Kidney tubule cell (primary cell): ENCODE measurements at places on chromosomes 13 and 19.

DNA sequence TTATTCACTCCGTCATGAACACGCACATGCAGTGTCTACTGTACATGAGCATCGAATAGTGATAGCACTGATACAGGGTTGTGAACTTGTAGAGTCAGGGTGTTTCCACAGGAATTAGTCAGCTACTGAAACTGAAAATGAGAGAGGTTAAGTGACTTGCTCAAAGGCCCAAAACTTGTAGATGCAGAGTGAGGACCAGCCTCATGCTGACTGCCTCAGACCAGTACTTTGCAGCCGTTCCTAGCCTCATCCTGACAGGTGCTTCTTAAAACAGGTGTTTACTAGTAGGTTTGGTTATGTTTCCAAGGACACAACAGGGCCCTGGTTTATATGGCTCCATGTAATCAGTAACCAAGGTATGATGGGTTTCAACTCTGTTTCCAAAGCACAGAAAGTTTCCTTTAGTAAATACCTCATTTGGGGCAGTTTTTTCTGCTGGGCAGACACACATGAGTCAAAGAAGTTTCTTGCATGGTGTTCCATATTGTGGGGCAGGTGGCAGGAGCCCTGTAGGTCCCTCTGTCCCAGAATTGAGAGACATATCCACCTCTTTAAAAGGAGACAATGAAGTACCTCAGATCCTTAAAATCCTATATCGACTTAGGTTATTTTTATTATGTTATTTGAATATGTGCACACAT lies 16.0 kb downstream of the FGF9 start:
- peak; percentile 60 for DNase-seq

DNA sequence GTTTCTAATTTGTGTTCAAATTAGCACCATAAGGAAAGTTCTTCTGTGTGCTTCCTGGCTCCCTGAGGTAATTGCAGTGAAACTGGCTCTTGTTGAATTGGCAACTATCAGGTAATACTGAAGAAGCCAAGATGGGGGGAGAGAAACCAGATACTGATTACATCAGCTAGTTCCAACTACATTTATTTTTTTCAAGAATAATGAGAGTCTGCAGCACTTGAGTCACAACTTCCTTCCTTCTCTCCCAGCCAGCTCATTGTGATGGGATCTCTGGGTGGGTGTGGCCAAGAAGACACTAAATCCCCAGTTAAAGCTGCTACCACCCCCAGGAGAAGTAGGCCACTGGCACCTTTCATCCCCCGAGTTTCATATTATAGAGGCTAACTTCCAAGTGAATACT lies 100.7 kb upstream of the RXFP2 start:
- peak; percentile 15 for DNase-seq

- peak; percentile 4 for DNase-seq
Observed at GRCh38 chr13:20825477-20825875, 51.7 kb upstream of the EEF1AKMT1 start.

GRCh38 chr19:455851-456546 lies 4.8 kb downstream of the SHC2 start:
- DNase-seq, result no peak

DNA sequence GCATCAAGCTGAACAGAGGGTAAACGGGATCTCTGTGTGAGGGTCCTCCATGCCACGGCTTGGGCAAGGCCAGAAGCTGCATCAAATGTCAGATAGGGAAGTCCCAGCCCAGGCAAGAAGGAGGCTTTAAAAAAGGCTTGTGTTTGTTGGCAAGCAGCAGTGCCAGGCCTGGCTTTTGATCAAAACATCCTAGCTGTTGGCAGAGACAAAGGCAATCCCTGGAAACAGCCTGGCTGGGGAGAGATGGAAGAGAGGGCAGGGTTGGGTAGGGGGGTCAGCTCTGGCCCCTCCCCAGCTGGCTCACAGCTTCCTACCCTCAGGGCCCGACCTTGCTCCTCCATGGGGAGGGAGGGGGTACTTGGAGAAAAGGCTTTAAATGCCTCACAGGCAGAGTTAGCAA lies 61.8 kb upstream of the KCTD15 start:
- DNase-seq, result no peak

DNA sequence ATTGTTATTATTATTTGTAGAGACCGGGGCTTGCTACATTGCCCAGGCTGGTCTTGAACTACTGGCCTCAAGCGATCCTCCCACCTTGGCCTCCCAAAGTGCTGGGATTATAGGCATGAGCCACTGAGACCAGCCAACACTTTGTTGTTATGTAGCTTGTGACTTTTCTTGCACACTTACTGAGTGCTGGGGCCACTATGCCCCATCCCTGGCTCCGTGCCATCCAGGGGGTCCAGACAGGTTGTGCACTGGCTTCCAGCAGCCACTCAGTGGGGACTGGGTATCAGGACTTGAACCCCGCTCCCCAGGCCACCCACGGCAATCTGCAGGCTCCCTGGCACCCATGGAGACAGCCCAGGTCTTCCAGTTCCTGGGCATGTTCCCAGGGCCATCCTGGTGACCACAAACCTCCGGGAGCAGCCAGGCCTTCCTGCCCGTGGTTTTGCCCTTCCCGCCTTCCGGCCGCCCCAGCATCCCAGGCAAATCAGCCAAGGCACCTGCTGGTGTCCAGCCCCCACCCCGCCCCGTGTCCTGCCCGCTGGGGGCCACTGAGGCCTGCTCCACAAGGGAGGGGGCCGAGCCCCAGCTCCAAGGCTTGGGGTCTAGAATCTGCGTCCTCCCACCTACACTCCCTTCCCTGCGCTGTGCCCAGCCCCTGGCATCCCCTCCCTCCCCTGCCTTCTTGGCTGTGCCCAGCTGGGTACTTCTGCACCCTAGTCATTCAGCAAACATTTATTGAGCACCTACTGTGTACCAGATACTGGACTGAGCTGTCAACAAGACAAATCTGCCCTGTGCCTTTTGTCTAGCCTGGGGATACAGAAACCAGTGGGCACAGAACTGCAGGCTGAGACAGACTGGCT lies 23.7 kb upstream of the SEMA6B start:
- DNase-seq, result no peak

- DNase-seq, result no peak
Observed at GRCh38 chr19:48544856-48545750, 6.9 kb upstream of the SULT2B1 start.

GRCh38 chr13:21639561-21639960 lies 31.3 kb upstream of the FGF9 start:
- no peak for DNase-seq

- DNase-seq, result no peak
Observed at GRCh38 chr19:19371059-19371458, 34.4 kb upstream of the GATAD2A start.

DNA sequence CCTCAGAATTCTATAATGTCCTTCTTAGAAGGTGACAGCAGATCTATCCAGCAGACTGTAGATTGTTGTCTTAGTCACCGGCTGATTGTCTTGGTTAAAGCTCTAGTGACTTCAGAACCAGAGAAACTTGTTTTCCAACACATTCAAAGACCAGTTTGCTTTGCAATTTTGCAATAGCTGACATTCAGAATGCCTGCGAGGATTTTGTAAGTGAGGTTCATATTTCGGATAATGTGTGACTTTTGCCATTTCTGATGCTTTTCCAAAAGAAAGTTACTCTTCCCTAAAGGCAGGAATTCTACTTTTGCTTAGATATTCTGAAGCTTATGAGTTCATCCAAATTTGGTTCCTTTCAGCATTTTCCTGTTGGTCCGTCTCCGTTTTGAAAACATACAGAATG lies 13.2 kb downstream of the SPINT2 start:
- DNase-seq, result peak; percentile 41

GRCh38 chr19:24046550-24046949 lies 40.4 kb upstream of the ZNF254 start:
- no peak for DNase-seq

- DNase-seq, result peak; percentile 100
Observed at GRCh38 chr19:46271481-46272197, 25.2 kb upstream of the HIF3A start.

DNA sequence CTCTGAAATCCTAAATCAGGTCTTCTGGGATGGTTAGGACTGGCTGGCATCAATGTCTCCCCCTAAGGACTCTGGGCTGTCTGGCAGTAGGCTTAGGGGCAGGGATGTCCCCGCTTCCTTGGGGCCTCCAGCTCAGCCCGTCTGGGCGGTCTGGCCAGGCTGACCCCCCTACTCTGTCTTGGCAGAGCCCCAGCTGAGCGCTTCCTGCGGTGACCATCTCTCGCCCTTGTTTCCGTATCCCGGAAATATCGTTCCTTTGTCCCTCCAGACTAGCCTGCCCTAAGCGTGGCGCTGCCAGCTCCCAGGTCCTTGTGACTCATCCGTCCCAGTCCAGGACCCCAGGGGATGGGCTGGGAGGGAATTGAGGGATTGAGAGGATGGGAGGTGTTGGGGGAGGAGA lies 11.3 kb downstream of the GTPBP3 start:
- DNase-seq, result peak; percentile 73

DNA sequence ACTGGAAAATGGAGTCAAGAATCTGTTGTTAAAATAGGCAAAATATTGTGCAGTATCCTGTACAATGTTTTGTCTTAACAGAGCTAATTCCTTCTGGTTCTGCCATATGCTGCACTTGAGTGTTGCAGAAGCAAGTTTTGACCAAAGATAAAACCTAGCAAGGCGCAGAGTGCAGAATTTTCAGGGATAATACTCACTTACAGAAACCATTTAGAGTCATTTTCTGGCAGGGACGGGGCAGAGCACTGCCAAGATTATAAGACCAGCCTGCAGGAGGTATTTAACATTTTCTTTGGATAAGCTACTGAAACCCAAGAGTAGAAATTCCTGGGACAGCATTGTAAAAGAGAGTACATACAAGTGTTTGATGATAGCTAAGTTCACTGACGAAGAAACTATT lies 159.5 kb upstream of the EDNRB start:
- no peak for DNase-seq

GRCh38 chr19:35461060-35461459 lies 13.0 kb downstream of the FFAR2 start:
- no peak for DNase-seq

DNA sequence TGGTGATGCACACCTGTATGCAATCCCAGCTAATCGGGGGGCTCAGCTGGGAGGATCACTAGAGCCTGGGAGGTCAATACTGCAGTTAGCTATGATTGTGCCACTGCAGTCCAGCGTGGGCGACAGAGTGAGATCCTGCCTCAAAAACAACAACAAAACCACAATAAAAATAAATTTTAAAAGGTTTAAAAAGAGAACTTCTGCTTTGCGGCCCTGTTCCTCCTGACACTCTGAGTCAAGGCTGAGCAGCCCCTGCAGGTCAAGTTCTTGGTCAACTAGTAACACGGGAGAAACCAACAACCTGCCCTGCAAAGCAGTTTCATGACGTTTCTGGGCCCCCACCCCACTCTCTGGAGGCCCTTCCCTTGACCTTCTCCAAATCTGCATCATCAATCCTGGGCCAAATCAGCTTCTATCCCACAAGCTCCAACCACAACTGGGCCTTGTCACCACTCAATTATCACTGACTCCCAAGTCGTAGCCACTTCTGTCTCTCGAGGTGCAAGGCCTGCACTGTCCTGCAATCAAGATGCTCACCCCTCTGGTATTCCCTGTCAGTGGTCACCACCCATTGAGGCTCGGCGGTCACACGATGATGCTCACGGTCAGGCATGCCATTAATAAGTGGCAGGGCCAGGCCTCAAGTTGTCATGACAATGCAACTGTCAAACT lies 7.5 kb downstream of the ELAVL1 start:
- DNase-seq, result peak; percentile 62

GRCh38 chr13:100063333-100063732 lies 25.6 kb upstream of the PCCA start:
- DNase-seq, result no peak

GRCh38 chr13:45406421-45406820 lies 11.8 kb downstream of the SLC25A30 start:
- no peak for DNase-seq

GRCh38 chr19:9793071-9793591 lies 24.6 kb upstream of the ZNF846 start:
- peak; percentile 37 for DNase-seq

- peak; percentile 93 for DNase-seq
Observed at GRCh38 chr13:110312339-110313031, 5.4 kb downstream of the COL4A2 start.

DNA sequence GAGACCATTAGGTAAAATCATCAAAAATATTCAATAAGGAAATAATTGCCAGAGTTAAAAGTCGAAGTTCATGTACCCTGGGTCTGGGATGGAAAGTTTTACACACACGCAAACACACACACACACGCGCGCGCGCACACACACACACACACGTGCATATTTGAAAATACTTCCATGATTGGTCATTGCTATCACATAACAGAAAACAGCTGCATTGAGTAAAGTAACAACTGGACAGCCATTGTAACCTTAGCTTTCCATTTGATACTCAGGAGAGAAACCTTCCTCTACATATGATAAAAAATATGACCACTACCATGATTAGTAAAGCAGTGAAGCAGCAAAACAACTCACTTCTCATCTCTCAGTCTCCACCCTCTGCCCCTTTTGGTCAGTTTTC lies 490.0 kb upstream of the SGCG start:
- DNase-seq, result no peak

DNA sequence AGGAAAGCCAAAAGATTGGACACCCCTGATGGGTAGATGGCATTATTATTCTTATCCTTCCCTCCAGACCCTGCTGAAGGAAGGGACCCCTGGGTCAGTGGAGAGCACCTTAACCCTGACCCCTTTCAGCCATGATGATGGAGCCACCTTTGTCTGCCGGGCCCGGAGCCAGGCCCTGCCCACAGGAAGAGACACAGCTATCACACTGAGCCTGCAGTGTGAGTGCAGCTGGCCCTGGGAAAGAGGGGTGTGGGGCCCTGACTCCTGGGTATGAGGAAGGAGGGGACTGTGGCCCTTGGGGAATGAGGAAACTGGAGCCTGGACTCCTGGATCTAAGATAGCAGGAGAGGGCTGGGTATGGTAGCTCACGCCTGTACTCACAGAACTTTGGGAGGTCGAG lies 2.7 kb downstream of the KIRREL2 start:
- no peak for DNase-seq

DNA sequence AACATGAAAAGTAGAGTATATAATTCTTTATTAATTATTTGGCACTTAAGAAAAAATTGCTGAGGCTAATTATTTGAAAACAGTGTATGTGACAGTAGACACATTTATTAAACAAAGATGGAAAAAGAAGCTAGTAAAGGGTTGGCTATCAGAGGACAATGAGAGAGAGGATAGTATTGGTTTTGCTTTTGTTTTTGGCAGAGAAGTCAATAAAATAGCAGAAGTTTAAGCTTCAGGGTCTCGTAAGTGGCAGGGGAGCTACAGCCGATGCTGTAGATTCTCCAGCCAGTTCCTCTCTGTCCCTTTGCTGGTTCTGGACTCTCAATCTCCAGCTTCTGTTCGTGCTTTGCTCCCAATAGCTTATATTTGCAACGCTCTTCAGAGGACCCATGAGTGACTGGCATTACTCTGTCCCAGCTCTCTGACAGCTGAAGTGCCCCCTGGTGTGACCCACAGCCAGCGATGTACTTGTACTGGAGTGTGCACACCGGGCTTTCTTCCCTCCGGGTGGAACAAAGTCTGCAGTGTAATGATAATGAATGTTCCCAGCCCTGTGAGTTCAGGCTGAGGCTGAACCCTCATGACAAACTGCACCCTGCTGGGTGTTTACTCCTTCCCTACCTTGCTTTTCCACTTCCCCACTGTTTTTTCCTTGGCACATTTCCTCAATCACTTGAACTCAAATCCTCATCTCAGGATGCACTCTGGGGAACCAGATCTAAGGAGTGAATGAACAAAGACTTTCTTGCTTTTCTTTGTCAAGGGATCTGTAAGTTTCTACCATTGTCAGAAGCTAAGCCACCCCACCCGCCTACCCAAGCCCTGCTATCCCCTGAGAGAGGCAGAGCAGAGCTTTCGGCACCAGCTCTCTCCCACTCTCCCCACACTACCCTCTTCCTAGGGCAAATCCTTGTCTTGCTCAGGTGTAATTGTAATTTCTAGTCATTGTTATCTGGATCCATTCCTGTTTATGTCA lies 254.8 kb downstream of the LHFPL6 start:
- no peak for DNase-seq

GRCh38 chr19:17058236-17058635 lies 17.0 kb downstream of the HAUS8 start:
- peak; percentile 4 for DNase-seq
